Panc1 (cell line): ENCODE measurements at places on chromosomes 7 and 10. TPM values are rescaled to one million over a fixed set of nuclear protein-coding genes. Genes with fewer than 3 reads are reported as not detected.

Gene STAMBPL1
- total RNA-seq = 25.2 TPM

Gene CHRM2
- not detected for total RNA-seq

Gene SPAM1
- not detected for total RNA-seq

Gene PPP1R17
- not detected for total RNA-seq

Gene EVX1
- 0.10 TPM for total RNA-seq

Gene BTBD16
- total RNA-seq = 0.82 TPM

Gene TCAF1
- 35.2 TPM for total RNA-seq

Gene CPVL
- 1.1 TPM for total RNA-seq

Gene ACTL6B
- not detected for total RNA-seq

Gene AKR1C3
- 0.62 TPM for total RNA-seq

Gene NPC1L1
- not detected for total RNA-seq

Gene UNCX
- total RNA-seq = not detected

GRCh38 chr7:50312250-50313162 is 8.0 kb downstream of the IKZF1 start:
- no peak for DNase-seq

DNA sequence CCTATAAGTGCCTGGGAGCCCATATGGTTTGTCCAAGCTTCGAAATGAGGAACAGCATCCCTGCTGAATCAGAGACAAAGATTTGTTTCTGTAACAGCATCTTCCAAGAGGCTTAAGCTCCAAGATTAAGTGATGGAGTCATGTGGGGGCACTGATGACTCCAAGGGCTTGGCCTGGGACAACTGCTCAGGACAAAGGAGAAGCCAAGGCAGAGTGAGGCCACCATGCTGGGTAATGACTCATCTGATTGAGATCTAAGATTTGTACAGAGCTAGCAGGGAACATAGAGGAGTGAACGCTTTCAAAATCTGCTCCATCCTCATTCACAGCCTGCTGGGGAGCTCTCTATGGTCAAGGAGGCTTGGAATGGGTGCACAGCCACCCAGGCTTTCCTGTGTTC is 49.3 kb downstream of the C10orf120 start:
- DNase-seq = no peak

DNA sequence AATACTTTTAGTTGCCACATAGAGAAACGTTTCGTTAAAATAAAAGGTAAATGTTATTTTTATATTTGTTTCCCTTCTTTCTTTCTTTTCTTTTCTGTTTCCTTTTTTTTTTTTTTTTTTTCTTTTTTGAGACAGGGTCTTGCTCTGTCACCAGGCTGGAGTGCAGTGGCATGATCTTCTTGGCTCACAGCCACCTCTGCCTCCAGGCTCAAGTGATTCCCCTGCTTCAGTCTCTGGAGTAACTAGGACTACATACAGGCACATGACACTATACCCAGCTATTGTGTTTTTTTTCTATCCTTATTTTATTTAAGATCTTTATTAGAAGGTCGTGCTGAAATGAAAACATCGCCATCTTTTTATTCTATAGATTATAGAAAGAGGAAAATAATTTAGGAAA is 661.8 kb upstream of the MBL2 start:
- no peak for DNase-seq

DNA sequence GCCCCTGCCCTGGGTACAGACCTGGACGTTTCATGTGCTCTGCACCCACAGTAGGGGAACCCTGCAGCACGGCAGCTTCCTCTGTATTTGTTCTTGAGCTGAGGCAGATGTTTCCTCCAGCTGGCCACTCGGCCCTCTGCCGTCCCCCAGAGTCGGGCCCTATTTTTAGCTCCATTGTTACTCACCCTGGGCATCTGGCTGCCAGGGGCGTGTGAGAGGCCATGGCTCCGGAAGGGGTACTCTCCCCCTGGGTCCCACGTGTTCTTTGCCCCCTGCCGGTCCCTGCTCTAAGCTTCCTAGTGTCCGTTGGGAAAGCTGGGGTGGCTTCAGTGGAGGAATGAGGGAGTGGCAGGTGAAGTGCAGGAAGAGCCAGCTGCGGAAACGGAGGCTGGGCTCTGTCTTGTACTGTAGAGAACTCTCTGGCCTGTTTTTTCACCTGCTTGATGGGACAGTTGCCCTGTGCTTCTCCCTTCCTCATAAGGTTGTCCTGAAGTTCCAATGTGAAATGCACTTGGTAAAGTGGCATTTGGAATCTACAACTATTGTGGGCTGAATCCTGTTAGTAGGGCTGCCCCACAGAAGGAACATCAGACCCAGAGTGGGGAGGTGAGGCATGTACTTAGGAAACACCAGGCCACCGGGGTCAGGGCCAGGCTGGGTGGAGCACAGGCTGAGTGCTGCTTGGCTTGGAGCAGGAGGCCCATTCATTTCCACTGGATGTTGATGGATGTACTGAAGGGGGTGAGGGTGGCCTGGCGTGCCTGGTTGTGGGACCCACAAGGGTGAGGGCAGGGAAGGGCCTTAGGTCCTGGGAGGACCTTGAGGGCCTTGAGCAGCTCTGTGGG is 30.6 kb downstream of the PALD1 start:
- no peak for DNase-seq

GRCh38 chr10:125102821-125103220 is 57.5 kb downstream of the CTBP2 start:
- DNase-seq = no peak

DNA sequence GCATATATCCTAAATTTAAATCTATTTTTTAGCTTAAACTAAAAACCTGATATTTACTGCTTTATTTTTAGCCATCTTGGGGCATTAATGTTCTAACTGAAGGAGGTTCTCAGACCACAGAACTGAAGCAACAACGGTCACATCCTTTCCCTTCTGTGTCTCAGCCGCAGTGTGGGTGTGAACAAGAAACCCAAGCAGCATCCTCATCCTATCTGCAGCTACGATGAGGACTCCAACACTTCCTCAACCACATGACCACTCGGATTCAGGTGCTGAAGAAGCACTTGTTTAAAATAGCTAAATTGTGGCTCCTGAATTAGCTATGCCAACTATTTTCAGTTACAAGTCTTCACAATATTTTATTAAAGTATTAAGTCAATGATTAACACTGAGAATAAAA is 5.3 kb downstream of the ESYT2 start:
- DNase-seq = no peak

DNA sequence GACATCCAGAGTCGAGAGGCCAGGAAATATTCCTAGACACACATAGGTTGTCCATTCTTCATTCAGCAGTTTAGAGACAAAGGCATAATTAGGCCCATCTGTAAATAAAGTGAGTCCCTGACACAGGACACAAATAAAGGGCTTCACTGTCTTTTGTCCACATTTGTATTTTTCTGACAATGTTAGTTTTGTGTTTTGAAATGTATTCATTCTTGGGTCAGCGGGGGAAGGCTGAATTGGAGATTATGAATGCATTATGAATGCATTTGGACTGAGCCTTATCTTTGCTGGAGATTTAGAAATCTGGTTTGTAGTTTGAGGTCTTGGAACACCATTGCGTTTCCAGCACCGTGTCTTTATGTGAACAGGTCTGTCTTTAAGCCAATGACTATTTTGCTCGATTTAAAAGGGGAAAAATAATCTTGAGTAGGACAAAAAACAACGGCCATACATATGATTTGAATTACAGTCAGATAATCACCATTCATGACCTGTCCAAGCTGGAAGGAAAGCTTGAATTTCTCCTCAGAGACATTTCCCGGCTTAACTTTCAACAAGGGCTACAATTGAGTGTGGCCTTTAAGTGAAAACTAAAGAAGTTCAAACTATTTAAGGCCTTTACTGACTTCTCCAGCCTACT is 334.8 kb downstream of the WDR11 start:
- no peak for DNase-seq

GRCh38 chr10:82883603-82884002 is 1008.6 kb downstream of the NRG3 start:
- DNase-seq = no peak

DNA sequence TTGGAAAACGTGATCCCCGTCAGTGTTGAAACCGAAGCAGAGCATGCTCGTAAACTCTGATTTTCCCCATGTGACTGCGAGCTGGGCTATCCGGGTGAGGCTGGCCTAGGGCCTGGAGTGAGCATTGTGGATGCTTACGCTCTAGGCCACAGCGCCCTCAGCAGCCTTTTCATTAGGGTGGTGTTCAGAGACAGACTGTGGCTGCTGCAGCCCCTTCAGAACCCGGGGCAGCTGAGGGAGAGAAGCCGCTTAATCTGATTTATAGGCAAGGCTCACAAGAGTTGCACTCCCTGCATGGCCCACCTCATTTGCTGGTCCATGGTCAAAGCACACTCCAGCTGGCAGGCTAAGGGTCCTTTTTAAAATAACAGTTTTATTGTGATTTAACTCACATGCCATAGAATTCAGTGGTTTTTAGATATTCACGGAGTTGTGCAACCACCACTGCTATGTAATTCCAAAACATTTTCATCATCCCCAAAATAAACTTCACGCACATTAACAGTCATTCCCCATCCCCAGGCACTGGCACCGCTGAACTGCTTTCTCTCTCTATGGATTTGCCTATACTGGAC is 72.5 kb downstream of the SYPL1 start:
- DNase-seq = no peak

GRCh38 chr7:111140091-111140865 is 49.4 kb downstream of the LRRN3 start:
- DNase-seq = no peak

DNA sequence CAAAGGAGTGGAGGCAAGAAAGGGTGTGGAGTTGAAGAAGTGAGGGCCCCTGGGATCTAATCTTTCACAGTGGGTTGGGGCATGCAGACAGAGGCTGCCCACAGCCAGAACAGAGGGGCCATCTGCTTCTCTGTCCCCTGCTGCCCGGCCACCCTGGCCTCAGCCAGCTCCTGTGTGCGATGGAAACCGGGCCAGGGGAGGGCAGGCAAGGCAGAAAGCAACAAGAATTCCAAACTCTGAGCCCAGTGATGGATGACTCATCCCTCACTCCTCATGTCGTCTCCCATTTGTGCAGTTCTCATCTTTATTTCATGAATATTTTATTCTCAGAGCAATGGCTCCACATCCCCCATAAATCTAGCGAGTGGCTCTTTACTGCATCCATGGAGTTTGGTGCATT is 757.1 kb downstream of the GRID1 start:
- no peak for DNase-seq
